ENCODE measurements at places on chromosomes 7 and 10. TPM values are rescaled to one million over a fixed set of nuclear protein-coding genes. Genes with fewer than 3 reads are reported as not detected.
A peak's percentile ranks its signal among the peaks of the same experiment; 100 is the strongest.

DNA sequence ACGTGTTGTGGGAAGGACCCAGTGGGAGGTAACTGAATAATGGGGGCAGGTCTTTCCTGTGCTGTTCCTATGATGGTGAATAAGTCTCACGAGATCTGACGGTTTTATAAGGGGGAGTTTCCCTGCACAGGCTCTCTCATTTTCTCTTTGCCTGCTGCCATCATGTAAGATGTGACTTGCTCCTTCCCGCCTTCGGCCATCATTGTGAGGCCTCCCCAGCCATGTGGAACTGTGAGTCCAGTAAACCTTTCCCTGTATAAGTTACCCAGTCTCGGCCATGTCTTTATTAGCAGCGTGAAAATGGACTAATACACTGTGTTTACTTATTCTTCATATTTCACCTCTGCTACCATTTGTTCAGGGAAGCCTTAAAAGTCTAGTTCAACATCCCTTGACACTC is 2.2 kb upstream of the DNAAF5 start:
- no peak overlapping the region for H3K27ac ChIP-seq
- no peak for DNase-seq
- H3K4me1 ChIP-seq: peaks cover 10% of the 10 kb centered on the region
- no peak overlapping the region for H3K4me3 ChIP-seq
- no peaks in the 10 kb centered on the region for H3K27me3 ChIP-seq

- no peaks in the 10 kb centered on the region for H3K27me3 ChIP-seq
- no peak for DNase-seq
- H3K27ac ChIP-seq: no peak overlapping the region
- no peaks in the 10 kb centered on the region for H3K36me3 ChIP-seq
These were observed 558.9 kb downstream of the PARD3 start for GRCh38 chr10:34256216-34256615.

The GNAI1 gene
- polyA plus RNA-seq: 12.6 TPM

GRCh38 chr7:22832401-22832800 is 9.8 kb upstream of the TOMM7 start:
- no peak for DNase-seq
- no peaks in the 10 kb centered on the region for H3K36me3 ChIP-seq
- H3K4me3 ChIP-seq: no peak overlapping the region
- H3K4me1 ChIP-seq: no peaks in the 10 kb centered on the region
- H3K27me3 ChIP-seq: no peaks in the 10 kb centered on the region

- no peak overlapping the region for H3K27ac ChIP-seq
- DNase-seq: no peak
- no peak overlapping the region for H3K4me3 ChIP-seq
- no peaks in the 10 kb centered on the region for H3K27me3 ChIP-seq
These were observed 23.2 kb upstream of the AOAH start for GRCh38 chr7:36747280-36748016.

- no peaks in the 10 kb centered on the region for H3K4me1 ChIP-seq
- H3K27me3 ChIP-seq: no peaks in the 10 kb centered on the region
- H3K27ac ChIP-seq: no peak overlapping the region
- no peaks in the 10 kb centered on the region for H3K36me3 ChIP-seq
These were observed 33.0 kb downstream of the TPST1 start for GRCh38 chr7:66237906-66238772.

The GHITM gene
- 132 TPM for polyA plus RNA-seq

DNA sequence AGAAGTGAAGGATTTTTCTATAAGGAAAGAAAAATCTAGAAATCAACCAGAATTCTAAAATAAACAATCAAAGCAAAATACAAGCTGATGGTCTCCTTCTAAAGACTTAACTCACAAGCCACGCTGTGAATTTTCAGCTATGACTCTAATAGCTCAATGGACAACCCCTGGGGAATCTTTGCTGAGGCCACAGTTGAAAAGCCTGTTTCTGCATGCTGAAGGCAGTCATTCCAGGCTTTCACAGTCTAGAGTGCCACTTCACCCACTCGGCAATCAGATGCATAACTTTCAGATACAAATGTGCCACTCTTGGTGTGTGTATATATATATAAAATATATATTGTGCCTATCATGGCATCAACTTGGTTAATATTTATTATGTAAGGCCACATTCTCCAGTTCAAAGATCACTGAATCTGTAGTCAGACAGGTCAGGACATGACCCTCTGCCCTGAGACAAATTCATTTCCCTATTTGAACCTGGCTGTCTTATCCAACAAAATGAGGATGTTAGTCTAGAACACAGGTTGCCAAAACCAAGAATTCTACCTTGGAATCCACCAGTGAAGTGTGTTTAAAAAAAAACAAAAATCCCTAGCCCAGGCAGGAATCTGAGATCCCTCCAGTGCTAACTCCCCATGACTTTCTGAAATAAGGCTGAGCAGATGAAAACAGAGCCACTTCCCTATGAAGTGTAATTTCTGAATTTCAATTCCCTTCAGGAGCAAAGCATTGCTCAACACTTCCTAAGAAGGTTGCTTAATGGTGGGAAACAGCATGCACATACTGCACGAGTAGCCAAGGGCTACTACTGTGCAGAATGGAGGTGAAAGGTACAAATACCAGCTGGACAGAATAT is 9.9 kb downstream of the LIPA start:
- peaks cover 3% of the 10 kb centered on the region for H3K4me1 ChIP-seq
- no peaks in the 10 kb centered on the region for H3K36me3 ChIP-seq
- H3K4me3 ChIP-seq: no peak overlapping the region
- no peak overlapping the region for H3K27ac ChIP-seq
- no peaks in the 10 kb centered on the region for H3K27me3 ChIP-seq

The WDFY4 gene
- 13.0 TPM for polyA plus RNA-seq

GRCh38 chr7:106071356-106071998 is 40.6 kb downstream of the SYPL1 start:
- H3K27ac ChIP-seq: peak overlapping the region; percentile 97
- peak overlapping the region; percentile 23 for H3K4me3 ChIP-seq
- H3K4me1 ChIP-seq: peaks cover 70% of the 10 kb centered on the region
- peak; percentile 68 for DNase-seq

DNA sequence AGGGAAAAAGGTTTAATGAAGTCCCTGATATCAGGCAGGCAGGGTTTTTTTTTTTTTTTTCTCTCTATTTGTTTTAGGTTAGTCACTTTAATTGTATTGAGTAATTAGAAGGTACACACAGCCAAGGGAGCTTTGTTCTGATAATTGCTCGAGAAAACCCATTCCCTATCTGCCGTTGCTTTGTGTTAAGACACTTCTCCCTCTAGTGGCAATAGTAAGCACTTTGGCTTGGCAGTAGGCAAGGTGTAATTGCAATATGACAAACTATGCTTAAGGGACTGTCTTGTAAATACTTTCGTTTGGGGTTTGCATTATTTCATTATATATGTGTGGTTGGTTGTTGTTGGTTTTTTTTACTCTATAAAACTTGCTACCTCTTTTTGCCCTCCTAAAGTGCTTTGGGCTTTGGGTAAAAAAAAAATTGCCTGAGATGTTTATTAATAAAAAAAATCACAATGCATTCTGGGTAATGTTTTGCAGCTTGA is 113.4 kb downstream of the BTRC start:
- no peaks in the 10 kb centered on the region for H3K36me3 ChIP-seq
- H3K27ac ChIP-seq: no peak overlapping the region
- H3K27me3 ChIP-seq: no peaks in the 10 kb centered on the region
- peak; percentile 19 for DNase-seq
- H3K4me3 ChIP-seq: no peak overlapping the region

GRCh38 chr10:113228530-113228929 is 278.5 kb downstream of the TCF7L2 start:
- H3K4me3 ChIP-seq: no peak overlapping the region
- no peaks in the 10 kb centered on the region for H3K27me3 ChIP-seq
- no peak for DNase-seq
- peaks cover 33% of the 10 kb centered on the region for H3K4me1 ChIP-seq
- no peaks in the 10 kb centered on the region for H3K36me3 ChIP-seq
- H3K27ac ChIP-seq: no peak overlapping the region

- no peak overlapping the region for H3K4me3 ChIP-seq
- H3K27ac ChIP-seq: no peak overlapping the region
- no peaks in the 10 kb centered on the region for H3K27me3 ChIP-seq
- no peaks in the 10 kb centered on the region for H3K4me1 ChIP-seq
- no peak for DNase-seq
These were observed 65.9 kb upstream of the CC2D2B start for GRCh38 chr10:95841661-95842498.

DNA sequence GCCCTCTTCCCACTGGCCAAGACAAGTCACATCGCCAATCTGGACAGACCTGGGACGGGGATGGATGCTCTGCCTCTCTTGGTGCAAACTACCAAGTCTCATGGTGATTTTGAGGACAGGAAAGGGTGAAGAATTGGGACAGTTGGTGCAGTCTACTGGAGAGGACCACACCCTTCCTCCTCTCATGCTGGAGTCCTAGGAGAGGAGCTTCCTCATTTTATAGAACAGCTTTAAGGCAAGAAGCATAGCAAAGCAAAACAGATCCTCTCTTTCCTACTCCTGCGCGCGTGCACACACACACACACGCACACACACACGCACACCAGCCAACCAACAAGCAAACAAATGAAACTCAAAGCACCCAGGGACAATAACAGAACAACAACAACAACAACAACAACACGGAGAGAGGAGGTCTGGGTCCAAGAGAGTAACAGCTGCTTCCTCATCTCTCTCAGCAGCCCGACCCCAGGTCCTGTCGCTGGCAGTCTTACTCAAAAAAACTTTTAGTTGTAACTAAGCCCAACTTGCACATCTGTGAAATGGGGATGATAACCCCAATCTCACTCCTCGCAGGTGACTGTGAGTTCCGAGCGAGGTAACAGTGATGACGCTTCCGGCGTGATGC is 83.4 kb downstream of the TMEM178B start:
- no peak for DNase-seq
- no peaks in the 10 kb centered on the region for H3K27me3 ChIP-seq
- no peaks in the 10 kb centered on the region for H3K36me3 ChIP-seq
- H3K4me3 ChIP-seq: no peak overlapping the region

The NPC1L1 gene
- 0.14 TPM for polyA plus RNA-seq

DNA sequence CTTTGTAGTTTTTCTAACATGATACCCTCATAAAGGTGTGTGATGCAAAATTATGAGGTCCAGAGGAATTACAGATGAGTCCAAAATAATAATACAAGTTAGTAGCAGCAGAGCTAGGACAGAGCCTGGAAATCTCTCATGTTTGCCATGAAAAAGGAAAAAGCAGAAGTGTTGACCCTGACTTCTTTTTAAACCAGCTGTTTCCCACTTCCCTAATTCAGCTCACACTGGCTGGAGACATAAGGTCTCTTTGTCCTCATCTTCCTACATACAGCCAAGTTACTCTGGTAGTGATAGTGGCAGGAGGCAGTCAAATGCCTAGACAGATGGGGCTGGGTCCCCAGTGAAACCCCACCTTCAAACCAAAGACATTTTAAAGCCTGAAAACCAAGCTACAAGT is 269.2 kb downstream of the C7orf25 start:
- no peaks in the 10 kb centered on the region for H3K36me3 ChIP-seq
- no peaks in the 10 kb centered on the region for H3K4me1 ChIP-seq
- H3K27ac ChIP-seq: no peak overlapping the region
- DNase-seq: no peak

The GPR26 gene
- 0.02 TPM for polyA plus RNA-seq

DNA sequence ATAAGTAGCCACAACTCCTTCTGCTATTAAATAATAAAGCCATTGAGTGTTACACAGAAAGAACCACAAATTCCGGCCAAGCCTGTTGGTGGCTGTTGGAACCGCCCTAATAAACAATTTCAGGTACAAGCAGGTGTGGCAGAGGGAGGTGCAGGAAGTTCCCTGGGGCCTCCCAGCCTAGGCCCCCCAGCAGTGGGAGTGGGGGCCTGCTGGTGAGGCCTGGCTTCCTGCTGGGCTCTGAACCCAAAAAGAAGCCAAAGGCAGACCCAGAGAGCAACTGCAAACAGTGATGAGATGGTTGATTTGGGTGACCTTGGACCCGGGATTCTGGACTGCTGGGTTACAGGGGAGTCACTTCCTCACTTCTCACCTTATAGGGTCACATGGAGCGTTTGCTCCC is 21.0 kb upstream of the LMTK2 start:
- DNase-seq: no peak
- no peaks in the 10 kb centered on the region for H3K27me3 ChIP-seq
- H3K4me1 ChIP-seq: no peaks in the 10 kb centered on the region
- H3K27ac ChIP-seq: no peak overlapping the region
- H3K36me3 ChIP-seq: no peaks in the 10 kb centered on the region

The MMD2 gene
- 0.07 TPM for polyA plus RNA-seq

DNA sequence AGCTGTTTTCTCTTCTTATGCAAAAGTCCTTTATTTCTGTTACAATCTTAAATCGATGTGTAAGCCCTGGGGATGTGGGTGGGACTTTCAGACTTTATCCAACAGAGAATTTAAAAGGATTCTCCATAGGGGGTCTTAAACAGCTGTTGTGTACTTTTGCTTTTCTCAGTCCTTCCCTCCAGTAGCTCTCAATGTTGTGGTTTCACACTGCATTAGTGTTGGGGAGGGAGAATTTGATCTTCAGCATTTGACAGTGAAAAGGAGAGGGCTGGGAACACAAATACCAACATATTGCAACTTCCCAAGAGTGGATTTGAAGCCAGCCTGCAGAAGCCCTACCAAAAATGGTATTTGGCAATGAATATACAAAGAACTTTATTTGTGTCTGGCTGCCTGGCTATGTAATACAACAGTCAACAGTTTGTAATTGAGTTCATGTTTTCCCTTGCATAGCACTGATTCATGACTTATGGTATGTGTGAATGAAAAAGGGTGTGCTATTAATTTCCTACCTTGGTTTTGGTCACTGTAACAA is 80.1 kb upstream of the CAPZA2 start:
- no peak overlapping the region for H3K27ac ChIP-seq
- no peaks in the 10 kb centered on the region for H3K4me1 ChIP-seq
- H3K36me3 ChIP-seq: no peaks in the 10 kb centered on the region
- H3K27me3 ChIP-seq: no peaks in the 10 kb centered on the region
- DNase-seq: no peak
- H3K4me3 ChIP-seq: no peak overlapping the region

DNA sequence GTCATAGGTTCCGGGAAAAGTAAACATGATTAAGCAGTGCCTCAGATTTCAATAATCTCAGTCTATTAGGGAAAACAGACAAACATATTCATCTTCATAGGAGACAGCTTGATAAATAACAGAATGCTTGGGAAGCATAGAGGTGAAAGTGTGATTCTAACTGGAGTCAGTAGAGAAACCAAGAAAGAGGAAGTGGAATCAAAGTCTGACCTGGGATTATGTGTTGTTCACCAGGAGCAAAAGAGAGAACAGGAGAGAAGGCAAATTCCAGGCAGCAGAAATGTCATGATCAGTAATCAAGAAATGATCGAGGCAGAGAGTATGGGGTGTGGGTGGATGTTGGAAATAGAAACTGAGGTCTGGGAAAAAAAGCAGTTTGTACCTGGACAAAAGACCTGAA is 43.7 kb downstream of the DGKB start:
- no peak overlapping the region for H3K4me3 ChIP-seq
- H3K4me1 ChIP-seq: no peaks in the 10 kb centered on the region
- H3K36me3 ChIP-seq: no peaks in the 10 kb centered on the region
- H3K27ac ChIP-seq: no peak overlapping the region
- DNase-seq: no peak
- no peaks in the 10 kb centered on the region for H3K27me3 ChIP-seq

DNA sequence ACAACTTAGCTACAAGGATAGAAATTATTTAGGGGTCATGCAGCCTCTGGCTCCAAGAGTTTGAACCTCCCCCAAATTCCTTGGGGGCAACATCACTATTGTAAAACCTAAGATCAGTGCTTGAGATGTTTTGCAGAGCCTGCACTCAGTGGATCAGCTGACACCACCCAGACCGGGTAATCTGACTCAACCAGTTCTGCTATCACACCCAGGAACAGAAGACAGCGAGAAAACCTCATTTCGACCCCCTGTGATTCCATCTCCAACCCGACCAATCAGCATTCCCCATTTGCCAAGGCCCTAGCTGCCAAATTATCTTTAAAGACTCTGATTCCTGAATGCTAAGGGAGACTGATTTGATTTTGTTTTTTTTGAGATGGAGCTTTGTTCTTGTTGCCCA is 5.2 kb downstream of the TACR2 start:
- no peak for DNase-seq
- no peaks in the 10 kb centered on the region for H3K36me3 ChIP-seq
- H3K27ac ChIP-seq: no peak overlapping the region
- peaks cover 2% of the 10 kb centered on the region for H3K4me1 ChIP-seq
- H3K27me3 ChIP-seq: no peaks in the 10 kb centered on the region

Data from thymus (tissue), 14 donors.